Cardiac atrium fibroblast (primary cell): ENCODE measurements at places on chromosomes 5 and 9. TPM values are rescaled to one million over a fixed set of nuclear protein-coding genes. Genes with fewer than 3 reads are reported as not detected.

Gene PCDHGB2
- total RNA-seq = 1.6 and 3.2 TPM in 2 replicates

Gene LHX3
- total RNA-seq = not detected in 2 replicates

Gene FAXDC2
- 4.2 and 7.8 TPM in 2 replicates for total RNA-seq

Gene CDH6
- total RNA-seq = 0.18 and 1.9 TPM in 2 replicates

Gene TYRP1
- 0.32 TPM in 1 of 2 replicates, not detected in the other for total RNA-seq

Gene SLC6A3
- total RNA-seq = not detected in 2 replicates

Gene IRGM
- not detected in 2 replicates for total RNA-seq

Gene ABL1
- total RNA-seq = 56.3 and 61.4 TPM in 2 replicates

Gene CAVIN4
- total RNA-seq = 0.18 TPM in 1 of 2 replicates, not detected in the other

Gene HAPLN1
- 1.1 and 1.3 TPM in 2 replicates for total RNA-seq

Gene TTC23L
- total RNA-seq = 2.1 TPM in 1 of 2 replicates, not detected in the other

Gene PPP2R2B
- total RNA-seq = under 0.01 TPM in 1 of 2 replicates, not detected in the other

Gene EIF4E1B
- total RNA-seq = not detected in 2 replicates

Gene IFNA2
- not detected in 2 replicates for total RNA-seq

Gene SEMA6A
- total RNA-seq = 2.0 and 8.9 TPM in 2 replicates

Gene TTC33
- total RNA-seq = 5.7 and 7.6 TPM in 2 replicates

Gene POLR3G
- 0.72 and 2.3 TPM in 2 replicates for total RNA-seq

Gene INSL6
- total RNA-seq = not detected in 2 replicates

Gene FAM78A
- total RNA-seq = 0.90 and 3.6 TPM in 2 replicates

Gene DAB2IP
- total RNA-seq = 7.6 and 8.6 TPM in 2 replicates

Gene ZFP2
- under 0.01 and 0.18 TPM in 2 replicates for total RNA-seq
